ENCODE measurements at places on chromosomes 2 and 18. TPM values are rescaled to one million over a fixed set of nuclear protein-coding genes. Genes with fewer than 3 reads are reported as not detected.

The RBM44 gene
- total RNA-seq: 0.56 TPM

The ARHGEF33 gene
- total RNA-seq: 0.40 TPM

The CHST10 gene
- total RNA-seq: 4.5 TPM

The C2orf66 gene
- 0.19 TPM for total RNA-seq

The RSAD2 gene
- total RNA-seq: 0.40 TPM

The SAG gene
- total RNA-seq: not detected

The APOB gene
- under 0.01 TPM for total RNA-seq

The VWA3B gene
- not detected for total RNA-seq

The WDR43 gene
- 59.9 TPM for total RNA-seq

The AGXT gene
- not detected for total RNA-seq

The CUL3 gene
- 72.5 TPM for total RNA-seq

The RGPD8 gene
- 12.9 TPM for total RNA-seq

The SKA1 gene
- total RNA-seq: 8.0 TPM

The MAP3K19 gene
- total RNA-seq: not detected

The ZNF532 gene
- total RNA-seq: 55.5 TPM

The DQX1 gene
- 0.12 TPM for total RNA-seq

The FAM228A gene
- total RNA-seq: 0.79 TPM

The CRYBA2 gene
- not detected for total RNA-seq

The TEX51 gene
- not detected for total RNA-seq

The DCDC2C gene
- total RNA-seq: not detected

The MOCOS gene
- total RNA-seq: 2.9 TPM

The STARD6 gene
- total RNA-seq: 0.53 TPM

The SCLY gene
- 11.0 TPM for total RNA-seq

The PDK1 gene
- 13.9 TPM for total RNA-seq

Measured in aortic smooth muscle cell (primary cell).